ENCODE measurements at places on chromosomes 7 and 10. TPM values are rescaled to one million over a fixed set of nuclear protein-coding genes. Genes with fewer than 3 reads are reported as not detected.

DNA sequence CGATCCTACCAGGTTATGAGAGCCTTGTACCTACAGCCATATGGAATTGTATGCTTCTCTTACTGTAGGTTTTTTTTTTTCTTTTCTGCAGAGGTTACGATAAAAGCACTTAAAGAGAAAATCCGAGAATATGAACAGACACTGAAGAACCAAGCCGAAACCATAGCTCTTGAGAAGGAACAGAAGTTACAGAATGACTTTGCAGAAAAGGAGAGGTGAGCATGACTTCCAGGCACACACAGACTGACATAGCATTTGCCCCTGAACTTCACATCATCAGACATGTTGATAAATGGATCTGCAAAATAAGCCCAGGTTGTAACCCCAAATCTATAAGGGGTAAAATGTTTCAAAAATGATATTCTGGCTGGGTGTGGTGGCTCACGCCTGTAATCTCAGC lies 182.4 kb upstream of the SH2B2 start:
- no peak overlapping the region for H3K27ac ChIP-seq
- DNase-seq: no peak
- no peak overlapping the region for H3K4me3 ChIP-seq

Gene OLAH
- total RNA-seq: 1.0 TPM

Gene SP4
- total RNA-seq: 30.9 TPM

- H3K36me3 ChIP-seq: no peaks in the 10 kb centered on the region
- H3K4me3 ChIP-seq: no peak overlapping the region
- H3K27ac ChIP-seq: no peak overlapping the region
- H3K4me1 ChIP-seq: no peaks in the 10 kb centered on the region
- DNase-seq: no peak
- peaks cover 20% of the 10 kb centered on the region for H3K27me3 ChIP-seq
Observed at GRCh38 chr7:143126146-143126545, 5.7 kb upstream of the PIP start.

- H3K4me1 ChIP-seq: peaks cover 10% of the 10 kb centered on the region
- DNase-seq: no peak
- no peak overlapping the region for H3K27ac ChIP-seq
- no peak overlapping the region for H3K4me3 ChIP-seq
- peaks cover 8% of the 10 kb centered on the region for H3K36me3 ChIP-seq
- H3K27me3 ChIP-seq: no peaks in the 10 kb centered on the region
Observed at GRCh38 chr7:36613031-36613614, 111.2 kb downstream of the AOAH start.

Gene PWWP2B
- 9.3 TPM for total RNA-seq

- H3K27ac ChIP-seq: no peak overlapping the region
- H3K4me3 ChIP-seq: no peak overlapping the region
- H3K27me3 ChIP-seq: peaks cover 2% of the 10 kb centered on the region
- DNase-seq: no peak
Observed at GRCh38 chr7:75534727-75535307, 42.7 kb downstream of the SPDYE5 start.

DNA sequence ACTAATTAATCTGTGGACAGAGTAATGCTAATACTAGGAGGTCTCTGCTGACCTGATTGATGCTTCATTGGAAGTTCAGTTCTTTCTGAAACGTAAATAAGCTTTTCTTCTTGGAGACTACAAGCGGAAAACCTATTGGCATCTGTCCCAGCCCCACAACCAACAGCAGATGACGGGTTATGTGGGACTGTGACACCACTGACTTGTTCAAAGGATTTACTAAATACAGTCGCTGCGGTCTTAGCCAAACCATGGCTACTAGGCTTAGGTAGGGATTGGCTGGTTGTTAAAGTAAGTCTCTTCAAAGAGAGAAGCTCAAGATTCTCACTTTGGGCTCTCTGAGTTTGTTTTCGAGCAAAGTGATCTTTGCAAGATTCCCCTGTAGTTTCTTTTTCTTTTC lies 68.3 kb downstream of the HYCC1 start:
- no peak overlapping the region for H3K4me3 ChIP-seq
- H3K27ac ChIP-seq: no peak overlapping the region

DNA sequence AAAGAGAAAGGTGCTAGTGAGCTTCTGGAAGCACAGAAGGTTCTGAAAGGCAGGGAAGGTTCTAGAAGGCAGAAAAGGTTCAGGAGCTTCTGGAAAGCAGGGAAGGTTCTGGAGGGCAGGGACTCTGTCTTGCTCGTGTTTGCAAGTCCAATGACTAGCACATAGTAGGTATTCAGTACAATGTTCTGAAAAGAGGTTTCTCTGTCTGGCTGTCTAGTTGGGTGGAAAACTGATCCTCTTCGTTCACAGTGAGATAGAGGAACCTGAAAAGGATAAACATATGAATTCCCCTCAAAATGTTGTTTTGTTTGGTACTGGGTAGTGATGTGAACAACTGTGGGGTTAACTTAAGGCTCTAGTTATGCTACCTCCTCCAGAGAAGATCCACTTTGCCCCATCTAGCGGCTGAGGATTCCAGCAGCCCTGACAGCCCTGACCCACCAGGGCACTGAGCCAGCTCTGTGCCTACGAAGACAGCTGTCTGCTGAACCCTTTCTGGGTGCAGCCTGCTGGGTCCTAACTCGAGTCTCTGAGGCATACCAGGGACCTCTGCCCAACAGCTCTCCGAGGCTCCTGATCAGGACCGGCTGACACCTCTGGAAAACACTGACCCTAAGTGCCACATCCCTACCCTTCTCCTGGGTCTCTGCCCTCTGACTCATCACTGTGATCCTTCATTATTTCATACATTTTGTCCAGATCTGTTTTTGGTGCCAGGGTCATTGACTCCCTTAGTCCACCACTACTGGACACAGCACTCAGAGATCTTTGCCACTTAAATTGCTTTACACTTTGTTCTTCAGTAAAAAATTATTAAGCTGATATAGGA lies 15.4 kb downstream of the PTPRN2 start:
- H3K4me1 ChIP-seq: no peaks in the 10 kb centered on the region
- no peak overlapping the region for H3K4me3 ChIP-seq

DNA sequence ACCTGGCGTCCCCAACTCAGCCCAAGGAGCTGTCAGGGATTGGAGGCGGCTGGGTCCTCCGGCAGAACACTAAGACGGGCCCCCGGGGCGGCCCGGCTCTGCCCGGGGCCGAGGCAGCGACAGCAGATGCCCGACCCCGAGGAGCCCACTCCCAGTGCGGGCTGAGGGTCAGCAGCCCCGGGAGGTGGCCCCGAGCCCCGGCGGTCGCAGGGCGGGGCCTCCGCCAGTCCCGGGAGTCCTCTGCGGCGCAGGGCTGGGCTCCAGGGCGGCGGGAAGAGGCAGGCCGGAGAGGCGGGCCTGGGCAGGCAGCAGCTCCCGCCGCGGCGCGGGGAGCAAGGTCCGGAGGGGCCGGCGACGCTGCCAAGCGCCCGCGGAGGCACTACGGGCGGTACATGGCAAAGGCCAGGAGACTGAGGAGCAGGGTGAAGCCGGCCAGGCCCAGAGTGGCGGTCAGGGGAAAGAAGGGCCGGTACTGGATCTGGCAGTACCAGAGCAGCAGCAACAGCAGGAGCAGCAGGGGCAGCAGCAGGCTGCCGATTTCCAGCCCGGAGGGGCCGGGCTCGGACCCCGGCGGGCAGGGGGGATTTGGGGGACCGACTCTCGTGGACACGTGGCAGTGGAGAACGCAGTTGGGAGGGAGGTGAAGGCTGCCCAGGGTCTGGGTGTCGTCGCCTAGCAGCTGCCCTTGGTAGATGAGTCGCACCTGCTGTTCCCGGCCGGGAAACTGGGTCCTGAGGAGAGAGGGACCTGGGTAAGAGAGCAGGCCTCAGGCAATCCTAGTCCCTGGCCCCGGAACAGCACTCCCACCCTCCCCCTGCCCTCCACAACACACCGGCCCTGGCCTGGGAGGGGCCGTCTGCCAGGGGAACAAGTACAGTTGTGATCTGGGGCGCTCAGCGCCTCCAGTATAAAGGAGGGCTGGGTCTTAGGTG lies 827 bp upstream of the FASTK start:
- H3K36me3 ChIP-seq: peaks cover 7% of the 10 kb centered on the region
- peak overlapping the region; percentile 98 for H3K4me3 ChIP-seq
- no peak for DNase-seq
- H3K4me1 ChIP-seq: peaks cover 47% of the 10 kb centered on the region

- H3K4me3 ChIP-seq: peak overlapping the region; percentile 2
- H3K27ac ChIP-seq: no peak overlapping the region
- H3K4me1 ChIP-seq: peaks cover 10% of the 10 kb centered on the region
- H3K36me3 ChIP-seq: no peaks in the 10 kb centered on the region
Observed at GRCh38 chr10:30219971-30220751, 128.9 kb downstream of the MTPAP start.

DNA sequence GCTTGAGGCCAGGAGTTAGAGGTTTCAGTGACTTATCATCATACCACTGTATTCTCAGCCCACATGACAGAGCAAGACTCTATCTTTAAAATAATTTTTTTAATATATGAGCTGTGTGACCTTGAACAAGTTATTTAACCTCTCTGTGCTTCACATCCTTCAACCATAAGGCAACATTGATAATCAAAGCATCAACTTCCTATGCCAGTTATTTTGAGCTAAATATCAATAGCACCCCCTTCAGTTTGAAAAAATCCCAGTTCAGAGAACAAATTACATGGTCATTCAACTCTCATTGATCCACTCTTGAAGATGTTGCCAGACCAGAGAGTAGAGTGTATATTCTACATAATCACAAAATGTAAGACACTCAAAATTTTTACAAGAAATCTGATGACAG lies 53.0 kb downstream of the ASNS start:
- no peaks in the 10 kb centered on the region for H3K4me1 ChIP-seq
- DNase-seq: no peak
- no peaks in the 10 kb centered on the region for H3K36me3 ChIP-seq
- peaks cover 2% of the 10 kb centered on the region for H3K27me3 ChIP-seq
- no peak overlapping the region for H3K4me3 ChIP-seq

Gene MNX1
- total RNA-seq: not detected

GRCh38 chr7:137036768-137037167 lies 168.3 kb downstream of the CHRM2 start:
- no peak overlapping the region for H3K4me3 ChIP-seq
- no peaks in the 10 kb centered on the region for H3K27me3 ChIP-seq
- no peak overlapping the region for H3K27ac ChIP-seq

GRCh38 chr7:99790407-99790806 lies 6.4 kb upstream of the CYP3A4 start:
- no peak overlapping the region for H3K4me3 ChIP-seq
- no peaks in the 10 kb centered on the region for H3K27me3 ChIP-seq
- peaks cover 15% of the 10 kb centered on the region for H3K4me1 ChIP-seq
- DNase-seq: no peak
- no peak overlapping the region for H3K27ac ChIP-seq

DNA sequence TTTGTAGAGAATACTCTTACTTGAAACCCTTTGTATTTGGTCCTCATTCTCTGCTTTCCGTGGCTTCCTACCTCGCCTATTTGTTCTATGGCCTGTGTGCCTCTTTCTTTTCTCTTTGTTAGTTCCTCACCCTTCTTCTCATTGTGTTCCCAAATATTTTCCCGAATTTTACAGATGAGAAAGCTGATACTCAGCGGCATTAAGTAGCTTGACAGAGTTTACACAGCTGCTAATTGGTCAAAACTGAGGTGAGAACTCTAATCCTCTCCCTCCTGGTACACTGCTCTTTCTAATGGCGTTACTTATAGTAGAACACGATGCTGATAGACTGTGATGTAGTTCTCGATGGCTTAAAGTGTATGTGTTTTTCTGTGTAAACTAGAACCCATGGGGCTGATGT lies 80.7 kb upstream of the HDAC9 start:
- no peak overlapping the region for H3K4me3 ChIP-seq
- no peaks in the 10 kb centered on the region for H3K27me3 ChIP-seq
- no peaks in the 10 kb centered on the region for H3K4me1 ChIP-seq

DNA sequence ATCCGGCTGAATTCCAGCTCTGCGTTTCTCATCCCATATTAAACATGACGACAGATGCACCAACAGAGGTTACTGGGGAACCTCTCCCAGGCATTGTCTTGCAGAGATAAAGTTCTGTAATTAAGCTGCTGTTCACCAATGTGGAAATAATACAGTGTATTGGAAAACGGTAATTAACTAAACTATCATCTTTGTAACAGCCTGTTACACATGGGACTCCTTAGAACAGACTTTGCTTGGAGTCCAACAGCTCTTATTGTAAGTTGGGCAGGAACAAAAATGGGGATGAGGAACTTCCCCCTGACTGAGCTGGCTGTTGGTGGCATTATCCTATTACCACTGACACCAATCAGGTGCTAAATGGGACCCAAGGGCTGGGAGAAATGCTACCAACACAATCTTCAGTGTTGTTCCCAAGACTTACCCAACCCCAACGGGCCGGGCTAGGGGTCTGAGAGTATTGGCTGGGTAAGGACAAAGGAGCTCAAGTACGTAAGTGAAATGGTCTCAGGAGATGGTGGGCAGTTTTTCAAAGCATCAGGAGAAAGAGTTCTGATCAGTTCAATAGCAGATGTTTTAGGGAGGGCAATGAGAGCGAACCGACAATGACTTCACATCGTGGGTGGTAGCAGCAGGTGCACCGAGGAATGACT lies 759.4 kb downstream of the GRID1 start:
- no peak overlapping the region for H3K27ac ChIP-seq
- H3K36me3 ChIP-seq: peaks cover 4% of the 10 kb centered on the region
- H3K4me3 ChIP-seq: no peak overlapping the region
- no peak for DNase-seq
- H3K4me1 ChIP-seq: peaks cover 23% of the 10 kb centered on the region

Gene GRB10
- 4.4 TPM for total RNA-seq

GRCh38 chr10:55232553-55232952 lies 431.5 kb upstream of the PCDH15 start:
- H3K27ac ChIP-seq: no peak overlapping the region
- H3K4me1 ChIP-seq: no peaks in the 10 kb centered on the region

GRCh38 chr10:103668351-103669242 lies 175.1 kb downstream of the NEURL1 start:
- peaks cover 11% of the 10 kb centered on the region for H3K4me1 ChIP-seq
- no peak overlapping the region for H3K27ac ChIP-seq
- no peak for DNase-seq
- no peaks in the 10 kb centered on the region for H3K27me3 ChIP-seq

DNA sequence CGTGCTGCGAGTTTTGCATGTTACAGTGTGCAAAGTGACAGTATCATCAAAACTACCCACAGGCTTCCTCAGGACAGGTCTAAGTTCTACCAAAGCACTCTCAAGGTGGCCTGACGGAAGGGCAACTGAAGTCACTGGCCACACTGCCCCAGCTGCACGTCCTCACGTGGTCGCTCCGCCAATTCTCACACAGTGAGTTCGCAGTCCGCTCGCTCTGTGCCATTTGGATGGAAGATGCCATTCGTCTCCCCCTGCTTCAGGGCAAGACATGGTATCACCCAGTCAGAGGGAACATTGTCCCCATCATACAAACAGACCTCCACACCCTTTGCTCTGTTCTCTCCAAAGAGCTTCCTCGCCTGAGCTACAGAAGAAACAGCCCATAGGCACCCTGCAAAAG lies 109.6 kb upstream of the COBL start:
- no peaks in the 10 kb centered on the region for H3K4me1 ChIP-seq
- no peaks in the 10 kb centered on the region for H3K36me3 ChIP-seq
- no peaks in the 10 kb centered on the region for H3K27me3 ChIP-seq
- H3K4me3 ChIP-seq: no peak overlapping the region
- no peak overlapping the region for H3K27ac ChIP-seq
- no peak for DNase-seq
